NCI-H1092 (cell line): ENCODE measurements at places on chromosomes 7 and 10.

- DNase-seq = peak; percentile 63
Measured at GRCh38 chr7:120741371-120742042, 116.4 kb downstream of the TSPAN12 start.

- DNase-seq = no peak
Measured at GRCh38 chr7:75879771-75880184, 944 bp downstream of the RHBDD2 start.

GRCh38 chr10:11719496-11720259, 22.5 kb upstream of the ECHDC3 start:
- no peak for DNase-seq

DNA sequence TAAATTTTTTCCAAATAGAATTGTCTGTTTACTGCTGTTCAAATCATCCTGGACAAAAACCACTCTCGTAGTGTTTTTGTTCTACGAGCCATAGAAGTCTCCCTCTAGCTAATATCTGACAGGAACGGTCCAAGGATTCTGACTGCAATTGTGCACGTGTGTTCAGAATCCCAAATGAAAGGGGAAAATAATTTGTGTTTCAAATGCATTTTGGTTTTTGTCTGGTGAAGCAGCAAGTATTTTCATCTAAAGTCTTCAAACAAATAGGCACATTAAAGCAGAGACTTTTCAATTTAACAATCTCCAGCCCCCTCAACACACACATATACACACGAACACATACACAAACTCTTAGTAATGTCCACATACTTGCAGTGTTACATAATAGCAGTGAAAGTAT, 475 bp downstream of the NEUROD6 start:
- no peak for DNase-seq

GRCh38 chr10:44352316-44353127, 32.4 kb downstream of the CXCL12 start:
- DNase-seq = no peak

GRCh38 chr10:58341947-58342346, 7.1 kb downstream of the UBE2D1 start:
- DNase-seq = no peak

GRCh38 chr7:2680792-2681490, 7.1 kb upstream of the AMZ1 start:
- DNase-seq = peak; percentile 71

DNA sequence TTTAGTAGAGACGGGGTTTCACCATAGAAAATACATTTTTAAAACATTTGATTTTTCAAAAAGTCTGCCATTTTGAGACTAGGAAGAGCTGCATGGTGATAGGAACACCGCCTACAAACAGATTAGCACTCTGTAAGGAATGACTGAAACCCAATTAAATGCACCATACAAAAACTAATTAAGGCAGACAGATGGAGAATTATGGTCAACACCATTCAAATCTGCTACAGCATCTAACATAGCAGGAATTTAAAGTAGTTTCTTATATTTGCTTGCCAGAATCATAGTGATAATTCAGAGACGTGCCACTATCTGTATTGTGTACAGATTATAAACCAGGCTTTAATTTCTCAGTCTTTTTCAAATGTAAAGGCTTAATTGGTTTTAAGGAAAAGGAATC, 68.2 kb downstream of the ENO4 start:
- no peak for DNase-seq

DNA sequence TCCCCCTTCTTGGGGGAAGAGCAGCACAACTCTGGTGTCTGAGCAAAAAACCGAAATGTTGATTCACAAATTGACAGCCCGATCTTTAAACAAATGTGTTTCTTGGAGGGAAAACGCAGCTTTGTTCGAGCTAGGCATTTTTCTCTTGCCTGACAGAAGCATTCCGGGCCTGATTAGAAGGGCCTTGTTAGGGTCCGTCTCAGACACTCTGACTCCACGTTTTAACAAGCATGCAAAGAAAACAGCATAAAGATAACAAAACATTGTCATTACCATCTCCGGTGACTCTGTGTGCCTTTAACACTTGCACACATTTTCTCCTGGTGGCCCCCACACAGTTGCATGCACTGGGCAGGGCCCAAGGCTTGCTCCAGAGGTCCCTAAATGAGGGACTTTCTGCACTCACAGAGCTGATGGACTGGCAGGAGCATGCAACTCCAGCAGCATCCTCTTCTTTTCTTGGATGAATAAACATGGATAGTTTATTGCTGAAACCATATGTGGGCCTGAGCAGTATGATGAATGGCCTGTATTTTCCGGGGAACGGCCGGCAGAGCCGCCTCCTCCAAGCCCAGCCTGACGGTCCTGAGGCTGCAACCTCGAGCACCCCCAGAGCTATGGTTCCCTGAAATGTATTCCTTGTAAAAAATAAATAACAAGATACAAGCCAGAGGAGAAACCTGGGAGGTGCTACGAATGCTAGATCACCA, 50.9 kb downstream of the EBF3 start:
- no peak for DNase-seq

DNA sequence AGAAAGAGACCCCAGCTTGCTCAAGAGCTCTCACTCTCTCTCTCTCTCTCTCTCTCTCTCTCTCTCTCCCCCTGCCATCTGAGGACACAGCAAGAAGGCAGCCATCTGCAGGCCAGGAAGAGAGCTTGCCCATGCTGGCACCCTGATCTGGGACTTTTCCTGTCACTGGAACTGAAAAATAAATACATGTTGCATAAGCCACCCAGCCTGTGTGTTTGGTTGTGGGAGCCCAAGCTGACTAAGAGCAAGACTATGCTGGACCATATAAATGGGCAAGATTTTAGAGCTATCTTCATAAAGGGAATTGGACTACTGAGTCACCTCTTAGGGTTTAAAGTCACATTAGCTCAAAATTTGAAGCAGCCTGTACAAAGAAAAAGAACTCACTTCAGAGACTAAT, 98.6 kb downstream of the SLC16A9 start:
- DNase-seq = no peak
